ENCODE measurements at places on chromosomes 7 and 10.

DNA sequence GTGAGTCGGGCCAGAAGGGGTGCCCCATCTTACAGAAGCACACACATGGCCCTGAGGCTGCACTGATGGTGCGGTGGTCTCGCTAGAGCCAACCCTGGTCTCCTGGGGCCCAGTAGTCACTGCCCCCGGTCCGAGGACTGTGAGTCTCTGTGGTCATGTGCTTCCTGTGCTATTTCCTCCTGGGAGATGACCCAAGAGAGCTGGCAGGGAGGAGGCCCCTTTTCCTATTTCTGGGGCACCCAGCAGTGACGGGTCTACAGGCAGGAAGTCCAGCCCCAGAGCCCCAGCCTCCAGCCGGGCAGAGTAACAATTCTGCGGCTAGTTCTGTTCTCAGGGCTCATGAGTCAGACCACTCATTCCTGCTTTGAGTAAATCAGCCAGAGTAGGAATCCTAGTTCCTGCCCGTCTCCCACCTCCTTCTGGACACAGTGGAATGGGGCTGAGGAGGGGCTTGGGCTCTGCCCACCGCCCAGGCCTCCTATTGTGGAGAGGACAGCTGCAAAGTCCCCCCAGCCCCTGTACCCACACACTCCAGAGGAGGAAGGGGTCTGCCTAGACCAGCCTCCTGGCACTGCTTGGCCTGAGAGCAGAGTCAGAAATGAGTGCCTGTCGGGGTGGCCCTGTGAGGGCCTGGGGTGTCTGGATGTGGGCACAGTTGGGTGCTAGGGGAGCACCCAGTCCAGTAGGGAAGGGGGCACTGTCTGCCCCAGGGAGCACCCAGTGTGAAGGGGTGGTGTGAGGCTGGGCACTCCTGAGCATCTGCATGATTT, 80.5 kb upstream of the PPIF start:
- DNase-seq, result no peak

DNA sequence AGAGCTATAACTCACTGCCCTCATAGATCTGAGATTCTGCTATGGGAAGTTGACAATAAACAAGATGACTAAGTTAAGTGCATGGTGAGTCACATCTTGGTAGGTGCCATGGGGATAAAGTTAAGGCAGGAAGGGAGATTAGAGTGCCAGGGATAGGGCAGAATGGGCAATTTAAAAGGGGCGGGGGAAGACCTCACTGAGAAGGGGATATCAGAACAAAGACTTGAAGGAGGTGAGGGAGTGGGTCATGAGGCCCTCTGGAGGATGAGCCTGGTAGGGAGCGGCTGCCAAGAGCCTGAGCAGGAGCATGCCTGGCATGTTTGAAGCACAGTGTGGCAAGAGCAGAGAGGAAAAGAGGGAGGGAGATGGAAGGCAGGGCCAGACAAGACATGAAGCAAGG, 34.8 kb upstream of the INMT start:
- DNase-seq, result no peak

DNA sequence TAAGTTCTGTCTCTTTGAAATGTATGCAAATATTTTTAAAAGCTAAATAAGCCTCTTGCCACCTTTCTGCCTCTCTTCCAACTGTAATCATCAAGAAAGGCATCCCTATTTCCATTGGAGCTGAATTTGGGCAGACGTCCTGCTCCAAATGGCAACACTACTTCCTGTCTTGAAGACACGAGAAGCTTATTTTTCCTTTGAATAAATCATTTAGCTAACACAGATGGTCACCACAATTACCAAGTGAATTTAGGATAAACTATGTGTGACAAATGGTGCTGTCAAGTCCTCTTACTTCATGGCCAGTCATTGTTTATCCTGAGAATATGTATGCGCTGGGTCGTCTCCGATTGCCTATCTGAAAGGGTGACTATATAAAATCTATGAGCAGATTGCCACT, 268.0 kb downstream of the ANKRD7 start:
- no peak for DNase-seq

- DNase-seq, result peak; percentile 74
Observed at GRCh38 chr10:88582806-88583583, at the start of gene RNLS. Gene RNLS, minus strand, starts transcription at chr10:88583318.

DNA sequence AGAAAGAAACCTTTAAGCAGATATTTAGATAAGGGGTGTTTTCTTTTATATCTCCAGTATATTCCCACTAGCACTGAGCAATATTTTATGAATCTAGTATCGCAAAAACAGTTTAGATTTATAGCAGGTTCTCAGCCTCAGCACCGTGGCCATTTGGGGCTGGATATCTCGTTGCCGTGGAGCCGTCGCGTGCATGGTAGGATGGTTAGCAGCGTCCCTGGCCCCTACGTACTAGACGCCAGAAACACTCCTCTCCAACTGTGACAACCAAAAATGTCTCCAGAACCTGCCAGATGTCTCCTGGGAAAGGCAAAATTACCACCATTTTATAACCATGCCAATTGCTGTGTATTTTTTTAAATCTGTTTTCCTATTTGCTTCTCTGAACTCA, 172.9 kb downstream of the CACNB2 start:
- DNase-seq, result no peak

GRCh38 chr10:122435212-122435827, 19.1 kb upstream of the ARMS2 start:
- no peak for DNase-seq
